ENCODE measurements at places on chromosomes 4 and X. TPM values are rescaled to one million over a fixed set of nuclear protein-coding genes. Genes with fewer than 3 reads are reported as not detected.

Gene TCP11X2
- total RNA-seq = not detected

- no peak for DNase-seq
Observed at GRCh38 chrX:45711231-45711630, 510.6 kb upstream of the DIPK2B start.

- no peak for DNase-seq
Observed at GRCh38 chr4:27357283-27357682, 496.6 kb downstream of the STIM2 start.

GRCh38 chrX:106300239-106300638, 132.1 kb downstream of the PWWP3B start:
- no peak for DNase-seq

DNA sequence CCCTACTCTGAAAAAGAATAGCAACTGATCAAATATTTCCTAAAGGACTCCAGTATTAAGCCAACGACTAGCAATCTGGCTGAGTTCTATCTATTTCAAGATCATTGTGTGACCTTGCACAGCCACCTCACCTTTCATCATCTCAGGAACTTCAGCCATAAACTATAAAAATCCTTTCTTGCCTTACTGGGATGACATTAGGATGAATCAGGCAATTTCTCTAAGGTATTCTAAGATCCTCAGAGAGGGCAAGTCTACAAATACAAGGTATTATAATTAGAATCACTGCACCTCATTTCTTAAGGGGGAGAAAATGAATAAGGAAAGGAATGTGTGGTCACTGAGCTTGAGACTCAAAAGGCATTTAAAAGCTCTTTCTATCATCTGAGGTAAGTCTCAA, 152.6 kb downstream of the GRIA3 start:
- DNase-seq = no peak

- DNase-seq = no peak
Observed at GRCh38 chrX:40496728-40497127, 84.0 kb upstream of the ATP6AP2 start.

GRCh38 chr4:31807036-31807435, 1086.9 kb downstream of the PCDH7 start:
- DNase-seq = no peak
